ENCODE measurements at places on chromosomes 12 and 14.

DNA sequence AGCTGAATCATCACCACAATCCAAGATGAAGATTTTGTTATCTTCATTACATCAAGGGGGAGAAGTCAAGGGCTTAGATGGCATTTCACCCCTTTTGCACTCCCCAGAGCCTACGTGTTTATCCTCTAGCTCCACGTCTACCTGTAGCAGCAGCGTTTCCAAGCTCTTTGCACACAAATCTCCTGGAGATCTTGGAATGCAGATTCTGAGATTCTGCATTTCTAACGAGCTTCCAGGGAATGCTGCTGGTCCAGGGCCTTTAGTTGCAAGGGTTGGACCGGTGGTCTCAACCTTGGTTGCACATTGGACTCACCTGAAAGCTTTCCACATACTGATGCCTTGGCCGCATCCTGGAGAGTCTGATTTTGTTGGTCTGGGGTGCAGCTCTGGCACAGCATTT, 49.5 kb upstream of the STON2 start:
- no peaks in the 10 kb centered on the region for H3K4me1 ChIP-seq
- H3K36me3 ChIP-seq, result no peaks in the 10 kb centered on the region
- H3K27me3 ChIP-seq, result no peaks in the 10 kb centered on the region
- peak overlapping the region; percentile 45 for H3K27ac ChIP-seq

DNA sequence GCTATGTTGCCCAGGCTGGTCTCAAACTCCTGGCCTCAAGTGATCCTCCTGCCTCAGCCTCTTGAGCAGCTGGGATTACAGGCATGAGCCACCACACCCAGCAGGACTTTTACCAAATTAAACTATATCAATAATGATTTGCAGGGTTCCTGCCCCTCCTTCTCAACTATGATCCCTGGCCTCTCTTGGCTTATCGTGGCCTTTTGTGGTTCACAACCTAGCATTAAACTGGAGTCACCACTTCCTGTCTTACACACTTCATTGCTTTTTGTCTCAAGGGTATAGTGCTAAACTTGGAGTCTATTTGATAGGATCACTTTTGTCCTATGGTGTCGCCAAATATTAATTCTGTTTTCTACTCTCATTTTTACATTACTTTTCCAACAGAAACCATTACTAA, 64.5 kb downstream of the SEC23A start:
- H3K4me1 ChIP-seq, result no peaks in the 10 kb centered on the region
- DNase-seq, result no peak
- peaks cover 9% of the 10 kb centered on the region for H3K36me3 ChIP-seq
- no peak overlapping the region for H3K4me3 ChIP-seq
- no peaks in the 10 kb centered on the region for H3K27me3 ChIP-seq

DNA sequence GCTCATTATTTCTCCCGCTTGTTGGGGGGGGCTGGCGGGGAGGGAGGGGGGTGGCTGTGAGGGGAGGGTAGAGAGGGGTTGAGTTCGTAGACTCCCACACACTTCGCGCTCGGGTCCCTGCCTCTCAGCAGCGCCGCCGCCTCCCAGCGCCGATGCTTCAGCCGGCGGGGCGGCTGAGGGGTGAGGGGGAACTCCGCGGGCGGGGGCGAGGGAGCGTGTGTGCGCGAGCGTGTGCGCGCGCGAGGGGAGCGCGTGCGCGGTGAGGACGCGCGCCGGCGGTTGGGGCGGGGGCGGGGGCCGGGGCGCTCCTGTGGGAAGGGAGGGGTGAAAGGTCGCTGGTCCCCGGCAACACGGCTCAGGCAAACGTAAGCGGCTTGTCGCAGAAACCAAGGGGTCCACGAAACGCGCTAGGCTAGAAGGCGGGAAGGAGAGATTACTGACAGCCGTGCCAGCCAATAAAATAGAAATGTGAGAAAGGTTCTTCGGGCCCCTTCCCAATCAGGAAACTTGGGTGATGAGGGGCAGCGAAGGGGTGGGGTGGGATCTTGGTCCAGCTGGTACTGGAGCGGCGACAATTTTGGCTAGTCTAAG, 343 bp upstream of the NOVA1 start:
- peak overlapping the region; percentile 91 for H3K4me3 ChIP-seq
- DNase-seq, result peak; percentile 81
- H3K27ac ChIP-seq, result peak overlapping the region; percentile 97

DNA sequence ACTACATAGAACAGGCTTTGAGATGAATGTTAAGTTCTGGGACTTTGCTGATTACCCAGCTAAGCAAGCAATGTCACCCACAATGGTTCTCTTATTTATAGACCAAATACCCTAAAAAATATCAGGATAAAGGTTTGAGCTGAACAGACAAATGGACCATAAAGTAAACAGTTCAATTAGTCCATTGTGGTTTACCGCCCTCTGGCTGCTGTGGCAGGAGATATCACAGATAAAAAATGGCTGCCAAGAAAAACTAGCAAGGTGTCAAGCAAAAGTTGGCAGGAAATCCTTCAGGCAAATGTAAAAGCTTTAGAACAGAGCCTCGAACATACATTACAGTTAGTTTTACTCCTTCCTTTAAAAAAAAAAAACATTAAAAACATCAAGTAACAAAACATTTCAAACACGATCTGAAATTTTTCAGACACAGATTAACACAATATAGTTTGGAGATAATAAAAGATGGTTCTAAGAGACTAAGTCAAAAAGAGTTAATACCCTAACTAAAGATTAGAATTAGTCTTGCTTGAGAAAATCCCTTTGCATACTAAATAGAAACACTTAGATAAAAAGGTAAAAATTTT, 41.3 kb downstream of the MED13L start:
- H3K36me3 ChIP-seq, result no peaks in the 10 kb centered on the region
- H3K4me3 ChIP-seq, result no peak overlapping the region
- no peak overlapping the region for H3K27ac ChIP-seq
- peaks cover 4% of the 10 kb centered on the region for H3K4me1 ChIP-seq
- DNase-seq, result no peak

DNA sequence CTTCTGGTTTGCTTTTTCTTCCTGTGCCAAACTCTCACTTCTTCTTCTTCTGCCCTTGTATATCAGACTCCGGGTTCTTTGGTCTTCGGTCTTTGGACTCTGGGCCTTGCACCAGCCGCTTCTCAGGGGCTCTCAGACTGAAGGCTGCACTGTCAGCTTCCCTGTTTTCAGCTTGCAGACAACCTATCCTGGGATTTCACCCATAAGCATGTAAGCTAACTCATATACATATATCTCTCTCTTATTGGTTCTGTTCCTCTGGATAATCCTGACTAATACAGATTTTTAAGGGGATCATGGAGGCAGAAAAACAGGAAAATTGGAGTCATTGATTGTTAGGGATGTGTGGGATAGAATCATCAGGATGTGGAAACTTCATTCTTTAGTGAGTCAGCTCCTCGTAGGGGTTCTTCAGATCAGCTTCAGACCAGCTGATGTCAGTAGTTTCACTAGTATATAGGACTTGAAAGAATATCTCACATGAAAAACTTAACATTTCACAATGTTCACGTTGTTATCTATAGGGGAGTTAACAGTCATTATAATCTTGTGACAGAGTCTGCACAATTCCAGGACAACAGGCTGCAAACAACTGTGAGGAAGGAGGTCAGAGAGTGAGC, 102.9 kb downstream of the RASSF9 start:
- no peaks in the 10 kb centered on the region for H3K4me1 ChIP-seq
- H3K4me3 ChIP-seq, result no peak overlapping the region
- H3K27me3 ChIP-seq, result no peaks in the 10 kb centered on the region
- no peaks in the 10 kb centered on the region for H3K36me3 ChIP-seq
- DNase-seq, result no peak

DNA sequence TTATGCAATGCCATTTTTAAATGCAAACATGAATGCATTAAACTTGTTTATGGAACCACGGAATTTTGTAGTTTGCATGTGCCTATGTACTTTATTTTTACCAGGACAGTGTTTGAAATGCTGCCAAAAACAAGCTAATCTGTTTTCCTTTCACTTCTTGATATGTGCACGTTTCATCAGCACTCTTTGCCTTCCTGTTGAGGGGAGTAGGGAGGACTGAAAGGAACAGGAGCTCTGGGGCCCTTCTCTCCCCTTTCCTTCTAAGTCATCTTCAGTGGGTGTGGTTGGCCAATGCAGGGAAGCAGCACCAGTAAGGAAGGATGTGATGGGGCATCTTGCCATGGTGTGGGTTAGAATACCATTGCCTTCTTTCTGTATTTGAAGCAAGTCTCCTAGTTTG, 12.1 kb upstream of the PPP4R4 start:
- no peaks in the 10 kb centered on the region for H3K4me1 ChIP-seq
- peaks cover 10% of the 10 kb centered on the region for H3K27me3 ChIP-seq
- H3K27ac ChIP-seq, result no peak overlapping the region
- no peaks in the 10 kb centered on the region for H3K36me3 ChIP-seq

- H3K4me3 ChIP-seq, result no peak overlapping the region
- H3K36me3 ChIP-seq, result no peaks in the 10 kb centered on the region
- DNase-seq, result no peak
- H3K27ac ChIP-seq, result no peak overlapping the region
- no peaks in the 10 kb centered on the region for H3K4me1 ChIP-seq
- no peaks in the 10 kb centered on the region for H3K27me3 ChIP-seq
These were observed 14.3 kb upstream of the FBXL14 start for GRCh38 chr12:1608713-1609119.
